ENCODE measurements at places on chromosomes 1 and 21. TPM values are rescaled to one million over a fixed set of nuclear protein-coding genes. Genes with fewer than 3 reads are reported as not detected.

The PTPN7 gene
- total RNA-seq: not detected

DNA sequence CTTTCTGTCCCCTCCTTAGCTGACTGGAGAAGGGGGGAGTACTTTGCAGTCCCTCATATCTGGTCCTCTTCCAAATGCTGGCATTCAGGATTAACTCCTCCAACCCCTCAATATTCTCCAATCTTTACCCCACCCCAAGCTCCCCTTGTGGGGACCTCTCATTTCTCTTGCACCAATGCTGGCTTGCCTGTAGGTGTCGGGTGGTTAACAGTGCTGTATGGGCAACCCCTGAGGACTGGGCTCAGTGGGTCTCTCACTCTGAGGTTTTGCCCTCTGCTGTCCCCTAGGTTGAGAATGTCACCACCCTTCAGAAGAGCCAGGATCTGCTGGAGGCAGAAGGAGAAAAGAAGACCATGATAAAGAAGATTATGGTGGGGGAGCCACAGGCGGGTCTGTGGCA lies 27.0 kb downstream of the MROH7 start:
- DNase-seq: no peak

The DHCR24 gene
- total RNA-seq: 63.4 TPM

The KIF26B gene
- total RNA-seq: 7.8 TPM

The ALDH4A1 gene
- 26.4 TPM for total RNA-seq

GRCh38 chr1:118123116-118123839 lies 61.8 kb downstream of the SPAG17 start:
- DNase-seq: no peak

GRCh38 chr1:92365378-92366039 lies 66.7 kb downstream of the RPAP2 start:
- DNase-seq: no peak

The S100PBP gene
- 35.0 TPM for total RNA-seq

DNA sequence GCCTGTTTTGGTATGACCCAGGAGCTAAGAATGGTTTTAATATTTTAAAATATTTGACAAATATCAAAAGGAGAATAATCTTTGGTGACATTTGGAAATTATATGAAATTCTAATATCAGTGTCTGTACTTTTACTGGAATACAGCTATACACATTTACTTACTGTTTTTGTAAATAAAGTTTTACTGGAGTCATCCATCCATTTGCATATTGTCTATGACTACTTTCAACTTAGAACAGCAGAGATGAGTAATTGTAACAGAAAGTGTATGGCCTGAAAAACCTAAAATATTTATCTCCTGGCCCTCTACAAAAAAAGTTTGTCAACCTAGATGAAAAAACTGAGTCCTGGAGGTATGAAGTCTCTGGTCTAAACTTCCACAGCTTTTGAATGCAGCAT lies 5.8 kb upstream of the MAP3K7CL start:
- DNase-seq: no peak

GRCh38 chr1:204873714-204874113 lies 3.1 kb downstream of the NFASC start:
- no peak for DNase-seq

DNA sequence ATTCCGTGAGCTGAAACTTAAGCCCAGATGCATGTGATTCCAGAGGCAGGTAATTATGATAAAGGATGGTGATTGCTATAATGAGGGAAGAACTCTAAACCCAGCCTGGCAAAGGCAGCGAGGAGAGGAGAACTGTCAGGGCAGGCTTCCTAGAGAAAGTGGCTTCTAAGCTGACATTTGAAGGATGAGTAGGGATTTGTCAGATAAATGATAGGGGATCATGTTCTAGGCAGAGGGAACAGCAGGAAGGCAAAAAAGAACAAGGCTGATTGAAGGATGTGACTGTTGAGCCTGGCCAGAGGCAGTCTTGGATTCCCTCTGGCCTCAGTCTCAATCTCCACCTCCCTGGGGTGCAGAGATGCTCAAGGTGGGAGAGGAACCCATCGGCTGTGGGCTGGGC lies 146.4 kb upstream of the POU3F1 start:
- DNase-seq: no peak

The PHLDA3 gene
- total RNA-seq: 148 TPM

- DNase-seq: no peak
Measured at GRCh38 chr1:101376121-101377083, 139.6 kb downstream of the S1PR1 start.

DNA sequence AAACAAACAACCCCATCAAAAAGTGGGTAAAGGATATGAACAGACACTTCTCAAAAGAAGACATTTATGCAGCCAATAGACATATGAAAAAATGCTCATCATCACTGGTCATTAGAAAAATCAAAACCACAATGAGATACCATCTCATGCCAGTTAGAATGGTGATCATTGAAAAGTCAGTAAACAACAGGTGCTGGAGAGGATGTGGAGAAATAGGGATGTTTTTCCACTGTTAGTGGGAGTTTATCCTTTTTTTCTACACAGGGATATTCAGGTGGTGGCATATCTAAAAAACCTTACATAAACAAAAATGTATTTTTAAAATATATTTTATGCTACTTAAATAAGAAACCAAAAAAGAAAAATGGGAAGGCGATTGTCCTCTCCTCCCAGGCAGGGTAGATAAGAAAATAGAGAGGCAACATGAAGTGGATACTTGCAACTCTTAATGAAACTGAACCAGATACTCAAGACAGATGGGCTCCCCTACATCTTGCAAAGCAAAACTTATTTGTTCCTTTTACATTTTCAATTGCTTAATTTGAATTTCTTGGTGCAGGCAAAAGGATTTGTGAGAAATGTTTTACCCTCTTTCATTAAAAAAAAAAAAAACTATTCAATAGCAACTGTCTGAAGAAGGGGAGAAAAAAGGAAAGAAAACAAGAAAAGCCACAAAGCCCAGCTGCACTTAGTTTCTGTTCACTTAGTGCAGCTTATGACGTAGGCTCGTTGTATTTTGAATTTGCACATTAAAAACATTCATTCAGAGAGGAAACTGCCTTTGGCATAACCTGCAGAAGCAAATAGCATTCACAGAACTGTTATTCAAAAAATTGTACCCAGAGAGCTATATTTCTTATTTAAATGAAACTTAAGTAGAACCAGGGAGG lies 36.9 kb upstream of the RGS1 start:
- DNase-seq: peak; percentile 26

DNA sequence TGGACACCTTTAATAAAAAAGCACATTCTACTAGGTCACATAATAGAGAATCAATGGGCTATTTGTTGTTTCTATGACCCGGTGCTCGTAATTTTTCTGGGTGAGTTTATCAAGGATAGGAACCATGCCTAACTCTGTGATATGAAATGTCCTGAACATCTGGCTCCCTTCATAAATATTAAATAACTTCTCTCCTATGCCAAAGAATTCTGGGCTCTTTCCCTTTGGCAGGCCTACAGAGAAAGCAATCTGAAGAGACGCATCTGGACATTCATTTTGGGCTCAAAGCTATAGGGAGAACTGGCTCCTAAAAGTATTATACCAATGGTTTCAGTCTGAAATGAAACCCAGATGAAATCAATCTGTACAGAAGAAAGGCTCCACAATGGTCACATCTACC lies 38.8 kb upstream of the ANGPTL7 start:
- no peak for DNase-seq

The CTH gene
- 20.6 TPM for total RNA-seq

GRCh38 chr1:215731699-215732098 lies 164.6 kb downstream of the KCTD3 start:
- peak; percentile 4 for DNase-seq

The PEAR1 gene
- total RNA-seq: 2.2 TPM

The FTCD gene
- total RNA-seq: not detected

DNA sequence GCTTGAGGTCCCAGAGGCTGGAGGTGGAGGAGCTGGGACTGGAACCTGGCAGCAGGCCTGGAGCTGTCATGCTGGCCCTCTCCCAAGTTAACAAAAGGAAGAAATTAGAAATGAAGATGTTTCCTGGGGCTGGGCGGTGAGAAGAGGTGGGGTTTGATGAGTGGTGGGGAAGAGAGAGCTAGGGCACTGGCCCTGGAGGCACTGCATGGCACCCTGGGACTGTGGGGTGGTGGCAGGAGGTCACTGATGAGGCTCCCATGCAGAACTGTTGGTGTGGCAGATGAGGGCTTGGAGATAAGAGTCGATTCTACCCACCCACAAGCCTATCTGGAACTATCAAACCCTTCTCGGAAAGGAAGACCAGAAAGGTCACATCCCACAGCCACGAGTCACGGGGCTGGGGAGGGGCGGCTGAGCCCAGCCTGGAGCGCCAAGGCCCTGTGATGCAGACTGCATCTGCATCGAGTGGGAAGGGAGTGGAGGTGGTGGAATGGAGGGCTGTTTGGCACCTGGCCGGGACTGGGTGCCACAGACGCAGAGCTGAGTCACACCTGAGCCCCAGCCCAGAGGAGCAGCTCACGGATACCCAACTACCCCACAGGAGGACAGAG lies 29.4 kb downstream of the MRPL37 start:
- DNase-seq: peak; percentile 64

The CAPN8 gene
- 0.25 TPM for total RNA-seq

GRCh38 chr1:209622841-209623829 lies 29.1 kb downstream of the LAMB3 start:
- no peak for DNase-seq

GRCh38 chr1:232983375-232983774 lies 33.0 kb downstream of the NTPCR start:
- DNase-seq: no peak

DNA sequence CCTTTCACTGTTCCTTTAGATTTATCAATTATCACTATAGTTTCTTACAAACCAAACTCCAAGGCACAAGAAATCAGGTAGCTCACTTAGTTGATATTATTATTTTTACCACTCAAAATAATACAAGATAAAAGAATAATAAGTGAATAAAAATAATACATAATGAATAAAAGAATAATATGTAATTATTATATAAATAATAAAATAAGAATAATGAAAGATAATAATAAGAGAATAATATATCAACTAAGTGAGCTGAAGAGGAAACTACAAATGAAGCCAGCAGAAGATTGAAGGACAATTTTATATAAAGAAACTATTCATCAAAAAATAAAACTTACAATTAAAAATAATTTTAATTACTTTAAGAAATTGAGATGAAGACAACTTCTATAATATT lies 90.6 kb downstream of the LRRIQ3 start:
- no peak for DNase-seq

GRCh38 chr1:47624531-47624930 lies 186.7 kb downstream of the FOXD2 start:
- DNase-seq: no peak

The OLFM3 gene
- total RNA-seq: not detected

The JAM2 gene
- 1.9 TPM for total RNA-seq

GRCh38 chr1:175471039-175471800 lies 272.2 kb downstream of the TNR start:
- DNase-seq: peak; percentile 79

The CD1E gene
- not detected for total RNA-seq

All from GM23248 (cell line).